ENCODE measurements at places on chromosomes 3 and 15.
A peak's percentile ranks its signal among the peaks of the same experiment; 100 is the strongest.

DNA sequence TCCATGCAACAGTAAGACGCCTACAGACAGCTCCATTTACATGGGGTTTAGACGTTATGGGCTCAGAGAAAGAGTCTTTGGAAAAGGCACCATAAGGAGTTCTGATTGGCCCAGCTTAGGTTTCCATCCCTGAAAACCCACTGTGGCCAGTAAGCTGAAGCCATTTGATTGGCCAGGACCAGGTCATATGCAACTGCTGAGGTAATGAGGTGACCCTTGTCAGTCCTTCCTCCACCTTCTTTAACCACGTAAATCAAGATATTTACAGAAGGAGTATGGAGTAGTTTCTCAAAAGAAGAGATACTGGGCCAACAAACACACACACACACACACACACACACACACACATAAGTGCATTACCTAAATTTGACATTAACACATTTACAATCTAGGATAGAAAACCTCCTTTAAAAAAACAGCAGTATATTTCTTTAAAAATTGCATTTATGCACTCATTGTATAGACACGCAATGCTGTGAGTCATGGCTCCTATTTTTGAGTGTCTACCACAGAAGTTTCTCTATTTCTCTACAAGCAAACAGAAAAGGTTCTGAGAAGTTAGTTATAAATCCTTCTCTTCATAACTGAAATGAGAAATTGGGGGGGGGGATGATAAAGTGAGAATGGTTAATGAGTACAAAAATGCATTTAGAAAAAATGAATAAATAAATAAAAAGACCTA is 16.3 kb upstream of the MB21D2 start:
- no peak for DNase-seq

DNA sequence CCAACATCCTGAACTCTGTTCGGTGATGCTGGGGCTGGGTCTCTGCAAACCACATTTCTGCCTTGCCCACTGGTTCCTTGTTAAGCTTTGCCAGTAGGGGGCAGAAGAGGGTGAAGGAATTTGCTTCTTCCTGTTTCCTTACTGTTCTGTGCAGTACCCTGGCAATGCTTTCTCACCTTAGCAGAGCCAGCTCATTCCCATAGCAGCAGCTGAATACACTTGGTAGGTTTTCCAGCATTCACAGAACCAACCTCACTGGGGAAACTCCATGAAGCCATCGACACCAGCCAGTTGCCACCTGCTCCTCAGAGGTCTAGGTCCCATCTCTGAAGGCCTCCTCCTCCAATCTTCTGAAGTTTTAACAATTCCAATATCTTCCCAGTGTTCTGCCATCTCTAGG is 308.4 kb downstream of the PDCD6IP start:
- DNase-seq = peak; percentile 70

GRCh38 chr3:49715611-49716121 is 3.8 kb downstream of the AMIGO3 start:
- DNase-seq = no peak

DNA sequence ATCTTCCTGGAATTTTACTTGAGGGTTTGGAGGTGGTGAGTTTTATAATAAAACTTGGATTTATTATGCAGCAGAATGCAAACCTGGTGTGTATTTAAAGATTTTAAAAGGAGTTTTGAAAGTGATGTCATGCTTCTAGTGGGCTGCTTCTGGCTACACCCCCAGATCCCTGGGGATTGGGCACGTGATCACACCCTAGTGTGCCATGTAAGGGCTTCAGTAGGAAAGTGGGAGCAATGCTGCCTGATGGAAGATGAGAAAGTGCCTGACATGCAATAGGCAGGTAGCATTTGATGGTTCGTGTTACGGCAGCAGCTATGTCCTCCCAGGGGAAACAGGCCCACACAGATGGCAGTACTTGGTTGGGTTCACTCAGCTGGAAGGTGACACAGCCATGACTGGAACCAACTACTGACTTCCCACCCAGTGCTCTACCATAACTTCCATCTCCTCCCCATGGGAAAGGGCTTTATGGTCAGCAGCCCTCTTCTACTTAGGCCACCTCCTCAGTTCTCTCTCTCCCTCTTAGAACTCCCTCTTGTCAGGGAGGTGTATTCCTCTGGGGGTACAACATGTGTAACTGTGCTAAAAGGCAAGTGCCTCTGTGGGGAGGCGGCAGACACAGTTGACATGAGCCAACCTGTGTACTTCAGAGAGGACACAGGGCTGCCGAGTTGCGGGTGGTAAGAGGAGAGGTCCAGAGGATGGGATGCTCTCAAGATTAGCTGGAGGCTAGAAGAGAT is 5.6 kb downstream of the ITPKA start:
- no peak for DNase-seq

GRCh38 chr15:59339252-59339672 is 33.4 kb downstream of the MYO1E start:
- no peak for DNase-seq

DNA sequence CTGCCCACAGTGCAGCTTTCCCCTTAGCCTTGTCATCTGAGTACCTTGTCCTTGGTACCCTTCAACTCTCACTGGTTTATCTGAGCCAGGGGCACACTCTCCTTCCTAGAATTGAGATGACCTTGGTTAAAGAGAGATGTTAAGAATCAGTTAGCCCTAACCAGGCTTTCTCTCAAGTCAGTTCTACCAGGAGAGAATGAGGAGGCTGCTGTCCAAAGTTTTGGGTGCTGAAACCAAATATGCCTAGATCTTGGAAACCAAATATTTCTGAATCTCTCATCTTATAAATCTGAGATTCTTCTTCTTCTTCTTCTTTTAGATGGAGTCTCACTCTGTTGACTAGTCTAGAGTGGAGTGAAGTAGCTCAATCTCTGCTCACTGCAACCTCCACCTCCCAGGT is 12.0 kb upstream of the CTXND1 start:
- no peak for DNase-seq

- no peak for DNase-seq
Measured at GRCh38 chr15:72925661-72926060, 126.6 kb upstream of the NEO1 start.

- no peak for DNase-seq
Measured at GRCh38 chr15:93001881-93002280, 87.1 kb downstream of the RGMA start.

GRCh38 chr3:144770915-144771351 is 799.3 kb downstream of the DIPK2A start:
- DNase-seq = no peak

DNA sequence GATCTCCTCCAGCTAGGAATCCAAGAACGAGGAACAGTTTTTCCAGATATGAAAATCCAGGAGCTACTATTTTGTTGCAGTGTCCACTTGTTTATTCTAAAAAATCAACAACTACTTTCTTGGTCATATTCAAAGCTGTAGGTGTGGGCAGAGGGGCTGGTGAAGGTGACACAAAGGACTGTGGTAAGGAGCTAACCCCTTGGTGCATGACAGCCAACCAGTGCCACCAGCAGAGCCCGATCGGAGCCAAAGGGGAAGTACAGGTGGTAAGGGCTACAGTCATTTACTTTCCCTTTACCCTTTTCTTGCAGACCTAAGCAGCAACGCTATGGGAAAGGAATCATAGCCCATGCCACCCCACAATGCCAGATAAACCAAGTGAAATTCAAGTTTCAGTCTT is 30.7 kb downstream of the PLA1A start:
- no peak for DNase-seq

DNA sequence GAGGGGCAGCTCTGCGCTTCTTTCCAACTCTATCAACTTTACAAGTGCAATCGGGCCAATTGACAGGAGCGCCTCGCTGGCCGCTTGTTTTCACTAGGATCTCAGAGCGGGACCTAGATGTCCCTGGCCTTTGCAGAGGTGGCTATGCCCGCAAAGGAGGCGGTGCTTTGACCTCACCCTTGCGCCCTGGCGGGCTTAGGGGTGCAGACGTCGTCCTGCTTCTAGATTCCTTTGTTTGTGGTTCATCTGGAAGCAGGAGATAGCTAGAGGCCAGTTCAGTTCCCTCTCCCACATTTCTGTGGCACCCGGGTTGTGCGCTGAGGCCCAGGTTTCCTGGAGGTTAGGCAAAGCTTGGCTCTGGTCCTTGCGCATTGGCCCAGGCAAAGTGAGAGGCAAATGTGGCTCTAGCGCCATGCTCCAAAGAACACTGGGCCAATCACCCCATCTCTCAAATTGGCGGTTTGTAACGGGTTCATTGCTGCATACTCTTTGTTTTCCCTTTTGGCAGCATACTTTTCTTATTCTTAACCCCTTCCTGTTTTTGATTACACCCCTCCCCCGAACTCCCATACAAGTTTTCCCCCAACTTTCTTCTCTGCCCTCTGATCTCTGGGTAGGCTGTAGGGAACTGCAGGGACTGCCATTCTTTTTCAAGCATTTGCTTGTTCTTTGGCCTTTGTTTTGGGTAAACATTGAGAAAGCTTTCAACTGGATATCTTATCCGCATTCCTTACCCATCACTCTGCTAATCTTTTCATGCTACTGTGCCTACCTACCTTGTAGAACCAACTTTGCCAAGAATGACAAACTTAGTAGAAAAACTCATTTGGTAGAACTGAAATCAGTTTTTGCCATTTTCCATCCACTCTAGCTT is 1.4 kb downstream of the PPM1L start:
- peak; percentile 22 for DNase-seq

DNA sequence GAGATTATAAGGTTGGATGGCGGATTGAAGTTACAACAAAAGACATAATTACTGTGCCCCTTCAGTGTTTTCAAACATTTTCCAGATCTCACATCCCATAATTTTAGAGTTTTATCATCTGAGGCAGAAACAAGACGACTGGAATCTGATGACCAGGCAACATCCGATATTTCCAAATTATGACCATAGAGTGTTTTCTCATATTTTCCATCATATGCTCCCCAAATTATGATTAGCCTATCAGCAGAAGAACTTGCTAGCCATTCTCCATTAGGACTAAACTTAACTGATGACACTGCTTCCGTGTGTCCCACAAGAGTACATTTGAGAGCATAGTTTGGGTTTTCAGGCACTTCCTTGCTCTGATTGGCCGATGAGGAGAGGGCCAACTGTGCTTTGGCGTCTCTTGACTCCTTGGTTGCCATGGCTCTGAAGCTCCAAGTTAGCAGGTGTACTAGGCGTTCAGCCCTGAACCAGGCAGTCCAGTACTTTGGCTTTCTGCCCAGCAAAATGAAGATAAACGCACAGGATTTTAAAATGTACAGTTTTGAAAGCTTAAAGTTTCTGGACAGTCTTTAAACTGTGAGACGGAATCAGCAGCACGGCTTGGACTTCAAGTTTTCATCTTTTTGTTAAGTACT is 638 bp downstream of the WDR5B start:
- DNase-seq = peak; percentile 27

DNA sequence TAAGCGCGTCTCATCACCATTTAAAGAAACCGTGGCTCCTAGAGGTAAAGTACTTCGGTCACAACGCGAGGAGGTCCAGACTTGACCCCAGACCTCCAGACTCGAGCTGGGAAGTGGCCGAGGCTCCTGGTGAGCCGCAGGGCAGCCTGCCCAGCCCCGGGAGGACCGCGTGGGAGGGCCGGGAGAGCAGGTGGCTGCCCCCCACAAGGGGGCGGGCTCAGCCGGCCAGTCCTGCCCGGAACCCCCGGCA is at the start of gene SLC27A2:
Gene SLC27A2 (plus strand): TSS at position 228 of the 250 bp plus-strand sequence. CDS start 232 bp downstream, outside the sequence.
- no peak for DNase-seq

DNA sequence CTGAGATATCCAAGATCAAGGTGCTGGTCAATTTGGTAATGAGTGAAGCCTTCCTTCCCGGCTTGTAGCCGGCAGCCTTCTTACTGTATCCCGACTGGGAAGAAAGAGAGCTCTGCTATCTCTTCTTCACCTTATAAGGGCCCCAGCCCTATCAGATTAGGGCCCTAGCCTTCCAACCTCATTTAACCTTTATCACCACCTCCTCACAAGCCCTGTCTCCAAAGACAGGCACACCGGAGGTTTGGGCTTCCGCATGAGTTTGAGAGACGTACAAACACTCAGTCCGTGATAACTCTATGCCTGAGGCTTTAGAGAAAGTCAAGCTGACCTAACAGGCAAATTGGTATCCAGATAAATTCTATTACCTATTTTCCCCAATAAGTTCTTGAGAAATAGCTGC is 243.9 kb downstream of the OPA1 start:
- DNase-seq = no peak

- DNase-seq = no peak
Measured at GRCh38 chr15:84741121-84741520, 7.3 kb upstream of the ZNF592 start.

DNA sequence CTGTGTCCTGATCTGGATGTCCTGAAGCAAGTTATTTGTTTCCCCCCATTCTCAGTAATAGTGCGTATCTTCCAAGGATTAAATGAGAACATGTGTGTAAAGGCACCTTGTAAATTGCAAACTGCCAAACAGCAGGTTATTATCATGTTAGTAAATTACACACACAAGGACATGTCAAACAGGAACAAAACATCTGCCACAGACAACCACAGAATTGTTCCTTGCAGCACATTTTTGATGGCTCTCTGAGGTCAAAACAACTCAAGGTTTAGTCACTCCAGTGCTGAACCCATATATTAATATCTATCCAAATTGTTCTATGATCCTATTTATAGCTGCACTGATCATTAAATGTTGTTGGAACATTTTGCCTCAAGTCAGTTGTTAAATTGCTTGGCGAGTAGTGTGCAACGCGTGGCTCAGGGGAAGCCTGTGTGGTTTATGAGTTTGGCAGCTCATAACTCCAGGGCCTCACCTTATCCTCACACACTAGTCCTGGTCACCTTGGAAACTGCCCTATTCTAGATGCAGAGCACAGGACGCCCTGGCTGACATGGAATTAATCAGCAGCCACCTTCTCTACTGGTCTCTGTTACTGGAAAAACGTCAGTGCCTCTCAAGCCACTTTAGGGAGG is 46.3 kb upstream of the CDV3 start:
- no peak for DNase-seq

DNA sequence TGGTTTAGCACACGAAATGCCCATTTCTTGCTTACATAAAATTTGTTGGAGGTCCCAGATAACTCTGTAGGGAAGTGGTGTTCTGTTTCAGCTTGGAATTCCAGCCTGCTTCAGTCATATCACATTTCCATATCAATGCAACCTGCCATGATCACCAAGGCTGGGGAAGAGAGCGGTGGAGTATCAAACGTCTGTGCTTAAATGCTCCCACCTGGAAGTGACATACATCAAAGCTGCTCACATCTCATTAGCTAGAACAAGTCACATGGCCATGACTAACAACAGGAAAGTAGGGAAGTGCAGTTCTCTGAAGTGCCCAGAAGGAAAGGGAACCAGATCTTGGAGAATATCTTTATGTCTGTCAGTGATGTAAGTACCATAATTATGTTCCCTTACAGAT is 130.2 kb upstream of the CFAP20DC start:
- DNase-seq = no peak

DNA sequence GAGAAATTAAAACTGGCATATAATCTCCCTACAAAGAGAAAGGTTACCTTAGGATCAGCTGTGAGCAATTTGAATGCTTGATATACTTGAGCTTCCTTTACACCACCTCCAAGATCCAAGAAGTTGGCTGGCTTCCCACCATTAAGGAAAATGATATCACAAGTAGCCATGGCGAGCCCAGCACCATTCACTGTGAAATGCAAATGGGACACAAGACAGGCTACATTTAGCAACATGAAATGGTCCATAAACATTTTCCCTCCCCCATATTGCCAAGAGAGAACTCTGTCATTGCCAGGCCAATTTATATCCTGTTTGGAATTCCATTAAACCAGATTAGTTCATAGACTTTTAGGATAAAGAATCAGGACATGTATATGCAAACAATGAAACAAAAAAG is 158.7 kb downstream of the SUCLG2 start:
- DNase-seq = no peak

GRCh38 chr3:170144437-170144843 is 37.1 kb downstream of the PHC3 start:
- DNase-seq = no peak
